ENCODE measurements at places on chromosomes 11 and 22.

DNA sequence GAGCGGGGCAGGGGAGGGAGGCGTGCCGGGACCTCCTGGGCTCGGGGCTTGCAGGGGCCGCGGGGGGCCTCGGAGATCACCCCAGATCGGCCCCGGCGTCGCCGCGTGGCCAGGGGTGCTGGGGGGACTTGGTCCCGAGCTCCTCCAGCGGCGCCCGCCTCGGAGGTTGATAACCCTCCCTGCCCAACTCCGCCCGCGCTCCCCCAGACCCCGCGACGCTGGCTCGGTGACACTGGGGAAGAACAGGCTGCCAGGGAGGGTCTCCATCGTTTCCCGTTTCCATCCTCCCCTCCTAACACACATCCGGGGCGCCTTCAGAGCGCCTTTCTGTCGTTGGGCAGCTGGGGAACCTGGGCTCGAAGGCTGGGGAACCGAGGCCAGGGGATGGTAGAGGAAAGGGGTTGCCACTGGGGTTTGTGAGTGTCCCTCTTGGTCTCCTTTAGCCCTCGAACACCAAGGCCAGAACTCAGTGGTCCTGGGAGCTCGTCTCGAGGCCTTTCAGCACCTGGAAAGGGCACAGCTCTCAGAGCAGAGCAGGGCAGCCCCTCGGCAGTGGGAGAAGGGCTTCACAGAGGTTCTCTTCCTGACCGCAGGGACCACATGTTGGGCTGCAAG lies 431 bp downstream of the SLC37A2 start:
- DNase-seq = no peak

DNA sequence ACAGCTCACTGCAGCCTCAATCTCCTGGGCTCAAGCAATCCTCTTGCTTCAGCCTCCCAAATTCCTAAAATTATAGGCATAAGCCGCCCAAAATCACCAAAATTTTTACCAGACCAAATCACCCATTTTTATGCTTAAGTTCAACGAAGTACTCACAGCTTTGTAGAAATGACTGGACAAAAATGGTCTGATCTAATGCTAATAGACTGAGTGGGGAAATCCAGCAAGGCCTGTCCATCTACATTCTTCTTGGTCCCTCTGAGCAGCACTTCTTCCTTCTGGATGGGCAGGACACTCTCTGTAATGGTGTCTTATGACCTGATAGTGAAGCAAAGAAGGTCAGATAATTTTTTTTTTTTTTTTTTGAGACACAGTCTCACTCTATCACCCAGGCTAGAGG lies 18.7 kb upstream of the OR6X1 start:
- no peak for DNase-seq

- no peak for DNase-seq
Observed at GRCh38 chr11:110177086-110177456, 83.9 kb downstream of the ZC3H12C start.

DNA sequence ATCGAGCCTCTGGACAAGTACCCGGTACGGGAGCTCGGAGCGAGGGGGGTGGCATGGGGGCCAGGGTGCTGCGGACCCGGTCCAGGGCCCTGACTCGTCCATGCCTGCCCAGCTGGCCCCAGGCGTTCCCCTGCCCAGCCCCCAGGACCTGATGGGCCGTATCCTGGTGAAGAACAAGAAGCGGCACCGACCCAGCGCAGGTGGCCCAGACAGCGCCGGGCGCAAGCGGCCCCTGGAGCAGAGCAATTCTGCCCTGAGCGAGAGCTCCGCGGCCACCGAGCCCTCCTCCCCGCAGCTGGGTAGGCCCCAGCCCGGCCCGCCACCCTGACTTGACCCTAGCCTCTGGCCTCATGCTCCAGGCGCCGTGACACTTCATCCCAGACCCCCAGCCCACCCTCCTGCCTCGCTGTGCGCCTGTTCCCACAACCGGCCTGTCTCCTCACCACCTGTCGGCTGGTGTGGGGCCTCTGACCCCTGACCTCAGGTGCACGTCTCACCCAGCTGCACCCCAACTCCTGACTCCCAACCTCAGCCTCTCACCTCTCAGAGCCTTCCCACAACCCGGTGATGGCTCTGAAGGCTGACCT lies 7.7 kb downstream of the PLCB3 start:
- DNase-seq = no peak

- no peak for DNase-seq
Observed at GRCh38 chr11:36499315-36499714, 10.8 kb downstream of the TRAF6 start.

Data from stimulated activated CD8-positive, alpha-beta memory T cell treated with anti-CD3 and anti-CD28 coated beads, Interleukin-4, amount 100 ng/mL, for 1 hour (primary cell).